ENCODE measurements at places on chromosomes 6 and 20. TPM values are rescaled to one million over a fixed set of nuclear protein-coding genes. Genes with fewer than 3 reads are reported as not detected.

C6orf141 gene
- total RNA-seq, result 2.5 TPM

DNA sequence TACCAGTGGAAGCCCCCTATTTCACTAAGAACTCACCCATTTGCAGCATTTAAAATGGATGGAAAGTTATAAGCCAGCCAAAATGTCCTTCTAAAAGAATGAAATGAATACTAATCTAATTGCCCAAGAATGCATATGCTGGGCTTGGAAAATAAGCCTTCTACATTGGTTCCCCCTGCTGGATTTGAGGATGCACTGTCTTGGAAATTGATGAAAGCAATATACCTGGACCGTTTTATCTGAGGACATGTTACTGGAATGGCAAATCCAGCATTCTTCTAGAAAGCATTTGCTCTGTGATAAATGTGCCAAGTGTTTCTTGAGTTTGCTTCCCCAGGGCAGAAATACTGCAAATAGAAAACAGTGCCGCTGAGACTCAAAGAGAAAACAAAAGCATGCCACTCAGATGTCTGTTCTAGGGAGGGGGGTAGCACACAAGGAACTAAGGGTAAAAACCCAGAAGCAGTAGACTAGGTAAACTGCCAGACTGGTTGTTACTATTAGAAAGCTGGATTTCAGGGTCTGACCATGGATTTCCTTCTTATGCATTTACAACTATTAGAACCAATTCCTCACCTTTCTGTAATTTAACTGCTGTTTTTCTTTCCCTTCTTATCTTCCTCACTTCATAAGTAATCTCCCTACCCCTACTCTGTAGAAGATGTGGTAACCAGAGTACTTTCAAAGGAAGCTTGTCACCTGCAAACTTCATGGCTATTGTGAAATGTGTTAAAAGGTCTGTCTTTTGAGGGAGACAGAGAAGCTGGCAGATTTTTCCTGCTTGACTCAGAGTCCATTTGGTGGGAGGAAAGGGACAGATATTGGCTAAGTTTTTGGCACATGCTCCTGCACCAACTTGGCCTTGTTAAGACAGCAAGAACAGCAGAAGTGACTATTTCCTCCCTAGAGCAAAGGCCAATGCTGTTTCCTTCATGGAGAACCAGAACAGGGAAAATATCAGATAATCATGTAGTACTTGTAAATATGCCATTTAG, 642.6 kb downstream of the KIF16B start:
- DNase-seq, result peak; percentile 79

DNA sequence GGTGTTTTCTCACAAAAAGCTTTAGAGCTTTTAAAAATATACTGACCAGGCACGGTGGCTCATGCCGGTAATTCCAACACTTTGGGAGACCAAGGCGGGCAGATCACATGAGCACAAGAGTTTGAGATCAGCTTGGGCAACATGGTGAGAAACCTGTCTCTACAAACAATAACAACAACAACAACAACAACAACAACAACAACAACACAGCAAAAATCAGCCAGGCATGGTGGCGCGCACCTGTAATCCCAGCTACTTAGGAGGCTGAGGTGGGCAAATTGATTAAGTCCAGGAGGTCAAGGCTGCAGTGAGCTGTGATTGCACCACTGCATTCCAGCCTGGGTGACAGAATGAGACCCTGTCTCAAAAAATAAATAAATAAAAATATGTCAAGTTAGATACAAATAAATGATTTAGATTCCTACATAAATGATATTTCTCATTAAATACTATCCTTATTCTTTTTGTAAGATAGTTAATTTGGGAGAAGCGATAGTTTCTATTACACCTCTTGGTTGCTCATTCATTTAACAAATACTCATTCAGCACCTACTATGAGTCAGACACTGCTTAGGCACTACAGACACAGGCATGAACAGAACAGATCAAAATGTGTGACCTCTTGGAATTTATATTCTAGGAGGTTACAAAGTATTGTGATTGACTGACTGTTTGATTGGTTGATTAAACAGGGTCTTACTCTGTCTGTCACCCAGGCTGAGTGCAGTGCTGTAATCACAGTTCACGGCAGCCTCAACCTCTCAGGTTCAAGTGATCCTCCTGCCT, 83.5 kb upstream of the BEND3 start:
- DNase-seq, result no peak

GRCh38 chr6:2231438-2231837, 14.0 kb downstream of the GMDS start:
- DNase-seq, result no peak

- peak; percentile 57 for DNase-seq
Observed at GRCh38 chr6:2579804-2580570, 170.7 kb downstream of the MYLK4 start.

GRCh38 chr6:33691456-33692077, 19.9 kb downstream of the UQCC2 start:
- DNase-seq, result no peak

DNA sequence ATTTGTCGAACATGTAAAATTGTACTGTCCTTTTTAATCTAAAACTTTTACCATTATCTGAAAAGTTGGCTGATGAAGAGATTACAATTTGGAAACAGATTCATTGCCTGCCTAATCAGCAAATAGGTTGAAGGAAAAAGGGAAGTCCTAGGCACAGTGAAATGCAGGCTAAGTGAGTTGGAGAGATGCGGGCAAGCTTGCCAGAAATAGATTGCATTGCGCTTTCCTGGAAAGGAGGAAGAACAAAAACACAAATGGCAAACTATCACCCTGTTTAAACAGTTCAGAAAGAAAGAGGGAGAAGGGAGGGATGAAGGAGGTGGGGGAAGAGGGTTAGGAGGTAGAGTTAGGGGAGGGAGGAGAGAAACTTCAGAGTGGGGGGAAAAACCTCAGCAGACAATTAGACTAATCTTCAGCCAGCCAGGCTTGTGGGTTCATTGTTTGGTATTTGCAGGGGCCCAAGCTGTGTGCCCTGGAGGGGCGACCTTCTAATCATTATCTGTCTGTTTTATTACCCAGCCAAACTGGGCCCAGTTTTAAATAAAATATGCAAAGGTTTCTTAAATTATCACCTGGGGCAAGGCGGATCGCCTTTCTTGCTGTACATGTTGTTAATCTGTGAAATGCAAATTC, 465.2 kb downstream of the TFAP2B start:
- no peak for DNase-seq

DNA sequence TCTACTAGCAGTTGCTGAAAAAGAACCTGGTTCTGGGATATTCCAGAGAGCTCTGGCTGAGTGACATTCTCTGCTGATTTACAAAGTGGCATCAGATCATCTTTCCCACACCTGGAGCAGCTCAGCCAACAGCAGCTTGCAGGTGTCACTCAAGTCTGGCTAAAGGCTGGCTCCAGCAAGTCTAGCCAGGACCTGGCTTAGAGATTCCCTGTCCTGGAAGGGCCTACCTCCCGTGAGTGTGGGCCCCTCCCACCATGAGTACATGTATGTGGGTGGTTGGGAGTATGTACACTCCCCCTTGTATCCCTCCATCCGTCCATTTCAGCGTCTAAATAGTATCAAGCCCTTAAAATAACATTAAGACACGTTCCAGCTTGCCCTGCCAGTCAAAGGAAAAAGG, 539.3 kb upstream of the ID4 start:
- no peak for DNase-seq

GRCh38 chr6:91462241-91462640, 875.4 kb upstream of the MAP3K7 start:
- no peak for DNase-seq

PPP1R18 gene
- total RNA-seq, result 57.3 TPM

- DNase-seq, result no peak
Observed at GRCh38 chr6:27892649-27893058, 19.5 kb downstream of the OR2B2 start.

GRCh38 chr20:48822879-48823385, 4.9 kb downstream of the PREX1 start:
- no peak for DNase-seq

DNA sequence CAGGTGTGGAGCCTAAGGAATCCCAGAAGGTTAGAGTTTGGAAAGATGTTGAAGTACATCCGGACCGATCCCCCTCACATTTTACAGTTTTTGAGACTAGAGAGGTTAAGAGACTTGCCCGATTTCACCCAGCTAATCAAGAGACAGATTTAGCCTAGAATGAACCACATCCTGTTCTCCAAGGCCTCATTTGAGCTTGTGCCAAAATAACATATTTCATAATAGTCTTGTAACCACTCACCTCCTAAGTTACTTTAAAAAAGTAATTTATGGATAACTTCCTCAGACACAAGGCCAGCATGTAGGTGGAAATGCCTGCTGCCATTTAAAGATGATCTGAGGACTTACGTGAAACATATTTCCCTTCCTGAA, 39.8 kb upstream of the ARHGAP18 start:
- DNase-seq, result no peak

GRCh38 chr6:115363379-115363778, 697.3 kb downstream of the FRK start:
- DNase-seq, result no peak

GRCh38 chr6:89993411-89993810, 99.1 kb downstream of the GJA10 start:
- DNase-seq, result no peak

GRCh38 chr6:133707456-133707855, 181.5 kb upstream of the TCF21 start:
- no peak for DNase-seq

PLCB1 gene
- 79.4 TPM for total RNA-seq

GRCh38 chr6:91523511-91523910, 936.6 kb upstream of the MAP3K7 start:
- DNase-seq, result no peak

DNA sequence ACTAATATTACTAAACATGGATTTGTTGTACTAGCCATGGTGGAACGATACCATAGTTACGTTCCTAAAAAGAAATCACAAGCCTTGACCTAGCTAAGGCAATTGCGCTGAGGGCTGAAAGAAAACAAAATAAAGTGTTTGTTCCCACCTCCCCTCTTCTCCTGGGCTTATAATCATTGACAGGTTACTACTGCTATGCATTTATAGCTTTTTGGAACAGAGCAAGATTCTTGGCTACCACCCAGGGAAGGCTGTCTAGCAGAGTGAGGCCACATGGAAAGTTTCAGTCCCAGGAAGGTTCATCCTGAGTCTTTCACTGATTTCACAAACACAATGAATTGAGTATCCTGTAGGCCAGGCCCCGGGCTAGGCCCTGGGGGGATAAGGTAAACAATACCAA, 84.6 kb downstream of the TMEM170B start:
- DNase-seq, result no peak

DNA sequence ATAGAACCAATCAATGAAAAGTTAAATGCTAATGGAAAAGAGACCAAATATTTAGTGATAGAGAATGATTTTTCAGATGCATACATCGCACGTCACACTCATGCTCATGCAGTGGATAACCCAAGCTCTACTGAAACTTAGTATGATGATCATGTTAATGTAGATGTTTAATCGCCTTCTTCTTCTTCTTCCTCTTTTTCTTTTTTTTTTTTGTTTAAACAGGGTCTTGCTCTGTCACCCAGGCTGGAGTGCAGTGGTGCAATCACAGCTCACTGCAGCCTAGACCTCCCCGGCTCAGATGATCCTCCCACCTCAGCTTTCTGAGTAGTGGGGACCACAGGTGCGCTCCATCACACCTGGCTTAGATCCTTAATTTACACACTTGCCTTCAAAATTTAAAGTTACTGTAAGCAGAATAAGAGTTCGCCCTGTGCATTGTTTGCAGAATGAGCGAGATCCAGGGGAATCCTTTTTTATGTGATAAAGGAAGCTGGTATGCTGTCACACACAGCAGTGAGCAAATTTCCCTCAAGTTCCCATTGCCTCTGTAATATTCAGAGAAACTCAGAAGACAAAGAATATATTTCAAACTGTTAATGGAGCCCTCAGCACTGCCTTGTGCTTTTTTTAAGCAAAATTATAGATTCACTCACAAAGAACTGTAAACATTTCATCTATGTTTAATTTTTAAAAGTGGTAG, 194.2 kb upstream of the SGK1 start:
- no peak for DNase-seq

CTAGE9 gene
- not detected for total RNA-seq

Data from esophagus muscularis mucosa (tissue), 4 donors.